ENCODE measurements at places on chromosomes 13 and 19. TPM values are rescaled to one million over a fixed set of nuclear protein-coding genes. Genes with fewer than 3 reads are reported as not detected.
A peak's percentile ranks its signal among the peaks of the same experiment; 100 is the strongest.

GRCh38 chr13:73109288-73109899 lies 50.6 kb downstream of the KLF5 start:
- no peak for DNase-seq

DNA sequence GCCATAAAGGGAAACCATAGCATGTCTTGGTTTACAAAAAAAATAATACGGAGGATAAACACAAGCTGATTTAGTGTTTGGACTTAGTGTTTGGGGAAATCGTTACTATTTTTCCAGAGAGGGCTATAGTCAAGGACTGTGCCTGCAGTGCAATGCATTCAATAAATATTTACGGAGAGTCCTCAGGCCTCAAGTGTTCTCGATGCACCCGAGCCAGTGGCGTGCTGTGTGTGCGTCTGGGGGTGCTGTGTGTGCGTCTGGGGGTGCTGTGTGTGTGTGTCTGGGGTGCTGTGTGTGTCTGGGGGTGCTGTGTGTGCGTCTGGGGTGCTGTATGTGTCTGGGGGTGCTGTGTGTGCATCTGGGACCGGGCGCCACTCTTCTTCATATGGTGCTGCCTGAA lies 71.7 kb upstream of the GTF3A start:
- DNase-seq: no peak

DNA sequence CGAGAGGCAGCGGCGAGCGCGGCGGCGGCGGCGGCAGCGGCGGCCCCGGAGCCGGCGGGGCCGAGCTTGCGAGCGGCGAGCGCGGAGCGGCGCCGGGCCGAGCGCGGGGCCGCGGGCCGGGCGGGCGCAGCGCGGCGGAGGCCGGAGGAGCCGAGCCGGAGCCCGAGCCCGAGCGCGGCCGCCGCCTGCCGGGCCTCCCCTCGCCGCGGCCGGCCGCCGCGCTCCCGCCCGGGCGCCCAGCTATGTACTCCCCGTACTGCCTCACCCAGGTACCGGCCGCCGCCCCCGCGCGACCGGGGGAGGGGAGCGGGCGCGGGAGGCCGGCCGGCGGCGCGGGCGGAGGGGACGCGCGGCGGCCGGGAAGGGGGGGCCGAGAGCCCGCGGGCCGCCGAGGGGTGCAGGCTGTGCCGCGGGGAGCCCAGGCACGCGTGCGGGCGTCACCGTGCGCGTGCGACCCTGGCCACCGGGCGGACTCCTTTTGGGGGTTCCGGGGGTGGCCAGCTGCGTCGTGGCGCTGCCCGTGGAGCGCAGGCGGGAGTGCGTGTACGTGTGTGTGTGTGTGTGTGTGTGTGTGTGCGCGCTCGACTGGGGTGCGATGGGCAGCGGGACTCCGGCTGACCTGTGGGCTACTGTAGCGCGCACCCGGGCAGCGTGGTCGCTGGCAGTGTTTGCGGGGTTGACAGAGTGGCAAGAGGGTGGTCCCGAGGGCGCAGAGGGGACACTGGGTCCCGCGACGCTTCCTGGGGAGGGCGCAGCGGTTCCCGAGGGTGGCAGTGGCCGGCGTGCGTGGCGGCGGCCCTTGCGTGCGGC lies 526 bp downstream of the NFIX start:
- no peak for DNase-seq

DNA sequence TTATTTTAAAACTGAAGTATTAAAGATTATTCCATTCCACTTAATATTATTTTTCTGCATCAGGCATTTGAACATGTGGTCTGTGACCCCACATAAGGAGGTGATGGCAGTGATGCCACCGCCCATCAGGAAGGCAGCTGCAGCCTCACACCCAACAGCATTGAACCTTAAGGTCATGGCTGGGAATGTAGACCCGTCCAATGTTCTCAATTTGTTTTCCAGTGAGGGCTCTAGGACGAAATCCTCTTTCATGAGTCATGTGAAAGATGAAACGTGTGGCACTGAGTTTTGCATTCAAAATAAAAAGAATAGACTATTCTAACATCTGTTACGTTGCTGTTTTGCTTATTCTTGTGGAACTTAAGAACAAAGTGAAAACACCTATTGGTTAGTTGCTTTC lies 74.5 kb upstream of the ANKRD10 start:
- DNase-seq: no peak

DNA sequence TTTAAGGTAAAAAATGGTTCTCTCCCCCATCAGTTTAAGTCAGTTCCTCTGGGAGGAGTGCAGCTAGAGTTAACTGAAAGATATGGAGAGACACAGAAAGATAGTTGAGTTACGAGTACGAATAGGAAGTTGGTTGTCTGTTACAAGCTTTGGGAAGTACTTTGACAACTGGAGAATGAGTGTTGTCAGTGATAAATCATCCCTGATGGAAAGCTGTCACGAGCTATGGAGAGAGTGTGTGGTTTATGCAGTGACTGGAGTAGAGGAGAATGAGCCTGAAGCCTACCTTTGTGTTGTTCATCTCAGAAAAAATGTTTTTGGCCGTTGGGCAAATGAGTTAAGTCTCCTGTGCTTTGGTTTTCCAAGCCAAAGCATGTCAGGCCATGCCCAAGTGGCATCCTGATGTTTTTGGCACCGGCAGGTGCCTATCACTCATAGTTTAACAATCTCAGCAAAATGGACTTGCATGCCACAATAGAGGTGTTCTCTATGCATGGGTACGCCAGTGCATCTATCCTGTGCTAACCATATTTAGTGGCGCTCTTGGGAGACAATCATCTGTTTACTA lies 350.2 kb downstream of the IRS2 start:
- DNase-seq: no peak

DNA sequence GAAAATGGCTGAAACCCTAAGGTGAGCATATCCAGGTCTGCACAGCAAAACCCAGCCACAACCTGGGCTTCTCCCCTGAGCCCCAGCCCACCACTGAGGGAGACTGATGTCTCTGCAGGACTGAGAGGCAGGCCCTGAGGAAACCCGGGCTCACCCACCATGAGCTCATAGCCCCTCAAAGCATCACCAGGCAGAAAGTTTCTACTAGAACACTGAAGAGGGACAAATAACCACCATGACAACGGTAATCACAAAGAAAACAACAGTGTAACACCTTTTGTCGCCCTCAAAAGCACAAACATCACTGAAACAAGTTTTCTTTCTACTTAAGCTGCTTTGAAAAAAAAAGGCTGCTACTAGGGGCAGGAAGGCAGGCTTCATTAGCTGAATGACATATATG lies 29.8 kb downstream of the TSHZ3 start:
- DNase-seq: no peak

GRCh38 chr19:18279516-18280246 lies 1.7 kb downstream of the JUND start:
- peak; percentile 91 for DNase-seq

- DNase-seq: peak; percentile 34
These were observed 8.7 kb downstream of the SIGLECL1 start for GRCh38 chr19:51259348-51260245.

GRCh38 chr13:46743191-46743590 lies 53.8 kb downstream of the ESD start:
- no peak for DNase-seq

- DNase-seq: peak; percentile 0
These were observed 120.5 kb upstream of the SPACA7 start for GRCh38 chr13:112255550-112256120.

DNA sequence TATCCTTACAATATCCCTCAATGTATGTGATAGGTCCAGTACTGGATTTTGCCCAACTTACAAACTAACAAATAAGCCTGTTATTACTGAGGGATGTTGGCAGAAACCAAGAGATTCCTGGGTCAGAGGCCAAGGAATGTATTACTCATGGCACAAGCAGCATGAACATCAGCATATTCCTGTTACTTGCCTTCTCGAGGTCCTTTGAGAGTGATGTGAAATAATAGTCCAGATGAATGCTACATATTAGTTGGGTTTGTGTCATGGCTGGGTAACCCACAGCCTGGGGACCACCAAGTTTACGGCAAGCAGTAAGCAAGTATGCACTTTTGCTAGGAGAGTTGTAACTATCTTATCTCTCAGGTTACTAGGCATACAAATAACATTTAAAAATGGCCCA lies 384.5 kb upstream of the GPC6 start:
- DNase-seq: no peak

GRCh38 chr19:36916991-36917390 lies 859 bp downstream of the ZNF568 start:
- no peak for DNase-seq

- DNase-seq: no peak
These were observed 826.9 kb upstream of the PCDH9 start for GRCh38 chr13:68056816-68057710.

GRCh38 chr19:49064768-49065611 lies at the start of gene NTF4:
Gene NTF4, minus strand, starts transcription at chr19:49064818. Its CDS starts 2,821 bp downstream, at chr19:49061997.
- DNase-seq: peak; percentile 56

DNA sequence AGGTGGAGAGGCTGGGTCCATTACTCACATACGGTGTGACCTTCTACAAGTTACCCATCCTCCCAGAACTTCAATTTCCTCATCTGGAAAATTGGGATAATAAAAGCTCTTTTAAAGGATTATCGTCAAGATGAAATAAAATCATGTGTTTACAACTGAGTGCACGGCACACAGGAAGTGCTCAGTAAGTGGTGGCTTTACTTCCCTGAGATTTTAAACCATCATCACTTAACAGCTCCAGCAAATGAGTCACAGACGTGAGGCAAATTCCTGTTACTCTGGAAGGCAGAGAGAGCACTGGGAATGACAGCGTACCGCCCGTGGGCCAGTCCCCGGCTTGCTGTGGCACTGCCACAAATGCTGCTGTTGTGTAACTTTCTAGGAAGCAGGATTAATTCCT lies 64.1 kb downstream of the MRPL57 start:
- DNase-seq: no peak

DNA sequence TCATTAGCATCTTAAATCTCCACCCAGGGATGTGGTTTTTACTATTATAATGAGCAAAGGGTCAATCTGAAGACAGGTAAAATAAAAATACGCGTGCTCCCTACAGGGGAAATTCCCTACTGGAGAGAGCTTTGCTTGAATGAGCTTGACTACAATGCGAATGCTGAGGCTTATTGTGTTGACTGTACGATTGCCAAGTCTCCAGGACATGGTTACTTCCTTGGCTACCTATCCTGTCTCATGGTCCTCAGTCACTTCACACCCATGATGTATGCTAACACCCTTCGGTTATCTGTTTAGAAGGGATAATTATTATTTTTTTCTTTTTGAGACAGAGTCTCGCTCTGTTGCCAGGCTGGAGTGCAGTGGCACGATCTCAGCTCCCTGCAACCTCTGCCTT lies 61.7 kb downstream of the ZNF627 start:
- DNase-seq: no peak

DNA sequence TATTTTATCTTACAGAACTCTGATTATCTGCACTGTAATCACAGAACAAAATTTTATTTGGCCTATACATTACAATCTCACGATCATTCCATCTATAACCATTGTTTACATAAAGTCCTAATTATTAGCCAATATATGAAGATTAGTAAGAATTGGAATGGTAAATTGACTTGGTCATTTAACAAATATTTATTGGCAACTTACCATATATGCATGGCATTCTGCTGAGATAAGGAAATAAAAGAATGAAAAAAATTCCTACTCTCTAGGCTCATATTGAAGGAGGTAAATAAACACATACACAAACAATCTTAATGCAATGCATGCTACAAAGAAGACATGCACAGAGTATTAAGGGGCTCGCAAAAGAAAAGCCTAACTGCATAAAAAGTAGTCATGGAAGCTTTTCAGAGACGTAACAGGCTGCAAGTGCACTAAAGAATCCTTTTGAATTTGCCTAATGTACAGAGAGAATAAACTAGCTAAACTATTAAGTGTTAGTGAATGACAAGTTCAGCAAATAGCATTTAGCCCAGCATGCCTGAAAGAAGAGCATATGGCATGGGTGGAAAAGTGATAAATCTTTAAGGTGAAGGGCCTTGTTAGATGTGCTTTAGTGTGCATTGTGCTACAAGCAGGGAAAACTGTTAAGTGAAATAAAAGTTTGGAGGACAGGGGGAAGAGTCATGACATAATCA lies 1131.1 kb downstream of the PCDH9 start:
- no peak for DNase-seq

DNA sequence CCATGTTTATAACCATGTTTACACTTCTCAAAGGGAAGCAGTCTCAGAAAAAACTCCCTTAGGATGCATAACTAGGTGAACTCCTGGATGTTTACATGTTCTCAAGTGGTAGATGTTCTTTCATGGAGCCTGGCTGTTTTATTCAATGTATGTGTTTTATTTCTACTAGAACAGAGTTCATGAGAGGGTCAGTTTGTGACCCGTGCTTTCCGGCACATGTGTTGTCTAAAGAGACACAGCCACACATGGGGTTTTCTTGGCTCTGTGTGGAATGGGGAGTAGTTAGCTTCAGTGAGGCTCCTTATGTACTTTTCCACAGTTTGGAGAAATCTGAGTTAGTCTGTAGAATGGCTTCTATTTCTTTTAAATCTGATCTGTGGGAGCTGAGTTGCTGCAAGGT lies 60.9 kb downstream of the ATP8A2 start:
- DNase-seq: no peak

DNA sequence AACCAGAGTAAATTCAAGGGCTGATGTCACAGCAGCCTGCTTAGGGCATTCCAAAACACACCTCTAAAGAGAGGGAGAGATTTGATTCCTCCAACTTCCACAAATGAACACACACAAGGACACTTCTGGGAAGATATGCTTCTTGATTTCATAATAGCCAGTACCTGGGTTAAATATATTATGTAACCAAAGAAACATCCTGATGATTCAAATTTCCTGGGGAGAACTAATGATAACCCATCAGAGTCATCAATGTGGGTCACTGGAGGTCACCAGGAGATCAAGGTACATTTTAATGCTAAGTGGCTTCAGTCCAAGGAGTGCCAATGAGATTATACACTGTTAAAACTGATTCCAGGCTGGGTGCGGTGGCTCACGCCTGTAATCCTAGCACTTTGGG lies 54.0 kb upstream of the DOCK9 start:
- no peak for DNase-seq

DNA sequence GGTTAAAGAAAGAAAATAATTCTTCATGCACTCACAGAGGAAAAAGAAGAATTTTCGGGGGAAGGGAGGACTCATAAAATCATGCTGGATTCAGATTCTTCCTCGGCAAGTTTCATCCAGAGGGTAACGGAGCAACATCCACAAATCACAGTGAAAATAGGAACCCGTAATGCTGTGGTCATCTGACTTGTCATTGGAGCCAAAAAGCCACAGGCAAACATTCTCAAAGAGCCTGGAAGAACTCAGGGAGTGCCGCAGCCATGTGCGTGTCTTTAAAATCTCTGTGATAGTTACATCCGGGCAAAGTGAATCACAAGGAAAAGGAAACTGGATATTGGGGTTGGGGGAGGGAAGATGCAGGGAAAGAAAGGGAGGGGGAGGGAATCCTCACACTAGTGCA lies 33.0 kb upstream of the VSTM2B start:
- DNase-seq: no peak

GRCh38 chr13:44218501-44219240 lies 155.0 kb upstream of the SERP2 start:
- DNase-seq: no peak

The SGCG gene
- not detected for total RNA-seq

The FSD1 gene
- 53.5 TPM for total RNA-seq

The LGALS4 gene
- total RNA-seq: 0.86 TPM

The ANO8 gene
- 37.4 TPM for total RNA-seq

The ITPKC gene
- total RNA-seq: 12.8 TPM

The NLRP5 gene
- total RNA-seq: not detected

The LAIR2 gene
- total RNA-seq: not detected

The PNMA8A gene
- total RNA-seq: 29.9 TPM
